H1 (cell line): ENCODE measurements at places on chromosomes 2 and 18.

DNA sequence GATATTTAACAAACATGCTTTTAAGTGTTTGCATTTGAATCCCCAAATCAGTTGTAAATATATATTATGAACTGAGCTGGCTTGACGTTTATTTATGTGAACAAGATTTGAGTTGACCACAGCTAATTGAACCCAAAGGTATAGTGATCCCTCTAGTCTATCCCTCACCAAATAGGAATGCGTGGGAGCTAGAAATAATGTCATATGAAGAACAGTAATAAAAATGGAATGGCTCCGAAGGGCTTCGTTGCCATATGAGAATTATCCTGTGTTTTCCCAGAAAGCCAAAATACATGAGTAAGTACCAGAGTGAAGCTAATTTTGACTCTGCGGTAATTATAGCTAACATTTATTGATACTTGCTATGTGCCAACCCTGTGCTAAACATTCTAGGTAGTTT is 142.7 kb downstream of the ADCYAP1 start:
- no peaks in the 10 kb centered on the region for H3K27me3 ChIP-seq
- H3K4me1 ChIP-seq, result no peaks in the 10 kb centered on the region; the same call in 1 of the 2 replicates
- H3K4me3 ChIP-seq, result no peak overlapping the region
- H3K36me3 ChIP-seq, result no peaks in the 10 kb centered on the region
- no peak for DNase-seq

DNA sequence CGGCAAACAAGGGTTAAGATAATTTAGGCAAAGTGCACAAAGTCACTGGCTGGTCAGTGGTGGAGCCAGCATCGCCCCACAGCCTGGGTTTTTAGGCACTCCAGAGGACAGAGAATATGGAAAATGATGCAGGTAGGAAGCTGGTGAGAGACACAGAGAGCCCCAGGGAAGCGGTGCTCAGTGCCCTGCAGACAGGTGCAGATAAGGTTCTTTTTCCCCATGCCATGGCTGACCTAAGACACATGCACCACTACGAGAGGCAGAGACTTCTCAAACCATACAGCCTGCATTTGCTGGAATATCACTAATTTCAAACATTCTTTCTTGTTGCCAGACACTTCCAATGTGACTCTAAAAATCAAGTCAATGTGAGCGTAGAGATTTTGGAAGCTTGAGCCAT is 205.7 kb upstream of the APCDD1 start:
- no peaks in the 10 kb centered on the region for H3K4me1 ChIP-seq
- H3K27ac ChIP-seq, result no peak overlapping the region
- H3K27me3 ChIP-seq, result no peaks in the 10 kb centered on the region
- no peaks in the 10 kb centered on the region for H3K36me3 ChIP-seq
- DNase-seq, result no peak
- no peak overlapping the region for H3K4me3 ChIP-seq

DNA sequence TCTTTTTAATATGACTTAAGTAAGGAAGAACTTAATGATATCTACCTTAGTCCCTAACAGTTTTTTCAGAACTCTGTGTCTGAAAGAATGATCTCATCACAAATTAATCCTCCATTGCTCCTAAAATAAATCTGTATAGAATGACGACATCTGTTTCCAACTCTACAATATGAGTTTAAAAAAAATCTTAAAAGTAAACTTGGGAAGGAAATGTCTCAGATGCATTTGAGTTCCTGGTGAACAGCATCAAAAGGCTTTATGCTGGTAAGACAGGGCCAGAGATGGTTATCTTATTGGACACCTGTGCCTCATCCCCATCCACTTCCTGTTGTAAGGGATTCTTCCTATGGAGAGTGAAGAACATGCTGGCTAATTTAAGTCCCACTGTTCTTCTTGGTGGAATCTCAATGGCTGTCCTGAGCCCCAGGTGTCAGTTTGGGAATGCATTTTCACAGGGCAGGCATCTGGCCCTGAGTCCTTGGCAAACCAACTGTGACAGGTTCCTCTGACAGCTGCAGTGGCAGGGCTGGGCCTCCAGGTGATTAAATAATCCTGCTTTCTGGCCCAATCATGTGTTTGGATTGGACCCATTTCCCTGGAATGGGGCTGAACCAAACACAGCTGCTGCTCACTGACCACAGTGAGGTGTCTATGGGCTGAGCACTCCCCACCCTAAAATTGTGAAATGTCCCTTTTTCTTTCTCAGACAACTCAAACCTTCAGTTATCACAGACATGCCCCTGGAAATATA is 12.9 kb upstream of the NCKAP5 start:
- H3K4me3 ChIP-seq, result no peak overlapping the region
- DNase-seq, result no peak
- H3K4me1 ChIP-seq, result peaks cover 3% of the 10 kb centered on the region; the same call in 1 of the 2 replicates
- H3K36me3 ChIP-seq, result no peaks in the 10 kb centered on the region
- H3K27me3 ChIP-seq, result no peaks in the 10 kb centered on the region

- H3K27me3 ChIP-seq, result no peaks in the 10 kb centered on the region
- no peaks in the 10 kb centered on the region for H3K4me1 ChIP-seq
- DNase-seq, result no peak
- no peaks in the 10 kb centered on the region for H3K36me3 ChIP-seq
- H3K27ac ChIP-seq, result no peak overlapping the region
- no peak overlapping the region for H3K4me3 ChIP-seq
Observed at GRCh38 chr2:100934504-100935371, 67.4 kb upstream of the RPL31 start.

- H3K4me1 ChIP-seq, result peaks cover 23% of the 10 kb centered on the region
- H3K36me3 ChIP-seq, result no peaks in the 10 kb centered on the region
- no peak overlapping the region for H3K27ac ChIP-seq
- no peak for DNase-seq
- no peak overlapping the region for H3K4me3 ChIP-seq
- H3K27me3 ChIP-seq, result no peaks in the 10 kb centered on the region
Observed at GRCh38 chr18:45761512-45762114, 37.6 kb downstream of the SLC14A1 start.

DNA sequence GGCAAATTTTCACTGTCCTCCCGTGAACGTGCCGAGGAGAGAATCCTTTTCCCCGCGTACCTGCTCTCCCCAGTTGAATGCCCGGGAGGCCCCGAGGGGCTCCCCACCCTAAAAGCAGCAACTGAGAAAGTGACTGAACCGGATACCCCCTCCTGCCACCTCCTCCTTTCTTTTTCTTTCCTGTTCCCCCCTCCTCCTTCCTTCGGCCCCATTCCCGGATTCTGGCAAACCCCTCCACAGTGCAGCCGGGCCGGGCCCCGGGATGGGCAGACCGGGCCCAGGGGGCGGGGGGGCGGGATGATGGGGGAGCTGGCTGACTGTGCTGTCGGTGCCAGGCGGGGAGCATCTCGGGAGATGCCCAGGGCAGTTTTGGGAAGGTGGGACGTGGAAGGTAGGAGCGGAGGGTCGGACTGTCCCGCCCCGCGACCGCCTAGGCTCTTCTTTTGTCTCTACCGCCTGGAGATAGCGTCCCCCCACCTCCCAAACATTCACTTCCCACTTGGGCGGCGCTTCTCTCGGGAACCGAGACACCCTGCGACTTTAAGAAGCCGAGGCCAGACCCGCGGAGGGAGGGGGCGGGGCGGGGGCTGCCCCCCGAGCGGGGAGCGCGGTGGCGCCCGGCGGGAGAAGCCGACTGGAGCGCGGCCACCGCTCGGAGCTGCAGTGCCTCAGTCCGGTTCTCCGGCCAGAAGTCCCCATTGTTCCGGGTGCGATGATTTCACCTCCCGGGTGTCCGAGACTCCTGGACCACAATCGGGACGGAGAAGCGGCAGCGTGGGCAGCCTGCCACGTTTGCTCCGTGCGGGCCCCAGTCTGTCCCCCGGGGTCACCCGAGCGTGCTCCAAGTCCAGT is 8.2 kb downstream of the DLX2 start:
- H3K36me3 ChIP-seq, result no peaks in the 10 kb centered on the region
- H3K4me3 ChIP-seq, result peak overlapping the region; percentile 28; the same call in 1 of the 2 replicates
- peaks cover 100% of the 10 kb centered on the region for H3K27me3 ChIP-seq
- peak; percentile 81 for DNase-seq
- peaks cover 34% of the 10 kb centered on the region for H3K4me1 ChIP-seq
- no peak overlapping the region for H3K27ac ChIP-seq

DNA sequence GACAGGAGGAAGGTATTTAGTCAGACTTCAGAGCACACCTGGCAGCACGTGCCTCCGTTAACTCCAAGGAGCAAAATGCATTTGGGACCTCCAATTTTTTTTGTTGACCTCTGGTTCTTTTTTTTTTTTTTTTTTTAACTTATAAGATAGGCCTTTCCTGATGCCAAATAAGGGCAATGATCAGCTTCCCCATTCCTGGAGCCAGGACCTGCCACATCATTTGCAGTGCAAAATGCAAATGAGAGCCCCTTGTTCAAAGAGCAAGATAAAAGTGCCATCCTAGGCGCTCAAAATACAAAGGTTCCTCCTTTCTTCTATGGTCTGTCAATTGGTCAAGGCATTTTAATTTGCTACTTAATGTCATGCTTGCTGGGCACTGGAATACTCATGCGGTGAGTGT is 133.2 kb upstream of the REV1 start:
- no peaks in the 10 kb centered on the region for H3K36me3 ChIP-seq
- DNase-seq, result no peak
- H3K27ac ChIP-seq, result no peak overlapping the region
- H3K27me3 ChIP-seq, result no peaks in the 10 kb centered on the region

DNA sequence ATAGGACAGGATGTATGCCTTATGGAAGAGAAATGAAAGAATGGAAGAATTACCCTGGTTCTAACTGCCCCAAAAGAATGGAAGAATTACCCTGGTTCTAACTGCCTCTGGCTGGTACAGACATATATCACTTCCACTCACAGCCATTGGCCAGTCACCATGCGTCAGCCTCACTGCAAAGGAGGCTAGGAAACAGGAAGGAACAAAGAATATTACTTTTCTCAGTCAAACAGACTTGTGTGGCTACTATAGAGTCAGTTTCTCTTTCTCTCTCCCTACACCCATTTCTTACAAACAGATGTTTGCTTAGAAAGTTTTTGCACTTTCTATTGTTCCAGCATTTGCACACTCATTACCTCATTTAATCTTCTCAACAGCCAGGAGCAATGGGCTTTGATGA is 1111.1 kb upstream of the KLHL29 start:
- DNase-seq, result no peak
- H3K27ac ChIP-seq, result no peak overlapping the region
- no peaks in the 10 kb centered on the region for H3K27me3 ChIP-seq

DNA sequence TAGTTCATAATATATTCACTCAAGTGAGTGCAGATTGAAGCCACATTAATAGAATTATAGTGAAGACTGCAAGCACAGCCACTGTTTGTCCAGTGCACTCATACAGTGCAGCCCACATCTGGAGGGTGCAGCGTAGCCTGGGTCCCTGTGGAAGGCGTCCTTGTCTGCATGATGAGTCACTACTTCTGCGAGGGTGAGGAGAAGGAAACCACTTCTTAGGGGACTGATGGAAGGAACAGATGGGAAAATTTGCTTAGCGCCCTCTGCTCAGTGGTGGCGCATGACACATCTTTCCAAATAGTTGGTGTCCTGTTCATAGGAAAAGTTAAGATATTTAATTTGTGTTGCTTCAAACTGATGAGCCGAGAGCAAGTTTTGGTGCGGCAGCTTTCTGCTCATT is 330.4 kb upstream of the SMIM21 start:
- no peak overlapping the region for H3K27ac ChIP-seq
- H3K27me3 ChIP-seq, result no peaks in the 10 kb centered on the region
- no peak overlapping the region for H3K4me3 ChIP-seq
- H3K36me3 ChIP-seq, result no peaks in the 10 kb centered on the region
- no peaks in the 10 kb centered on the region for H3K4me1 ChIP-seq

DNA sequence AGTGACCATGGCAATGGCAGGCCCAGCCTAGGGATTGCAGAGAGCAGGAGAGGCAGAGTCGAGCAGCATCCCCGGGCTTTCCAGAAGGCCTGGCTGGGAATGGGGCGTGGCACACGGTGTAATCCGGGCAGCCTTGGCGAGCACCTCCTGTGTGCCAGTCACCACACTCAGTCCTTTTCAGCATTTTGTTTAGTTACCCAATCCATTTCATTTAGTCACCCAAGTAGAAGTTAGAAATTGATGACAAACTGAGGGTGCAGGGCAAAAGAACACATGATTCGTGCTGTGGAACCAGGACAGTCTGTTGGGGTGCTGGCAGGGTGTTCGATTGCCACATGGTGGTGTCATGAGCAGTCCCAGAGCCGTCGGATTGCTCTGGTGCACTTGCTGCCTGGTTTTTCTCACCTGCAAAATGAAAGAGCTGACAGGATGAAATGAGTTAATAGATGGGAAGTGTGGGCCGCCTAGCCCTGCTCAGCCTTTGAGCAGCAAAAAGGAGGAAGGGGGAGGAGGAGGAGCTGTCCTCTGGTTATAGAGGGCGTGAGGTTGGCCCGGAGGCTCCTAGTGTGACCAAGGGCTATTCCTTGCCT is 299.4 kb downstream of the AGAP1 start:
- H3K36me3 ChIP-seq, result no peaks in the 10 kb centered on the region
- no peaks in the 10 kb centered on the region for H3K27me3 ChIP-seq
- H3K27ac ChIP-seq, result no peak overlapping the region
- no peak overlapping the region for H3K4me3 ChIP-seq
